ENCODE measurements at places on chromosomes 4 and X. TPM values are rescaled to one million over a fixed set of nuclear protein-coding genes. Genes with fewer than 3 reads are reported as not detected.

Gene ELOVL6
- total RNA-seq, result 1.5 TPM

Gene SGCB
- 35.7 TPM for total RNA-seq

Gene C4orf50
- 1.8 TPM for total RNA-seq

- H3K36me3 ChIP-seq, result no peaks in the 10 kb centered on the region
- H3K27me3 ChIP-seq, result no peaks in the 10 kb centered on the region
- H3K4me1 ChIP-seq, result no peaks in the 10 kb centered on the region
- no peak for DNase-seq
- no peak overlapping the region for H3K27ac ChIP-seq
Measured at GRCh38 chr4:142447009-142447408, 399.1 kb downstream of the INPP4B start.

- no peaks in the 10 kb centered on the region for H3K36me3 ChIP-seq
- H3K27ac ChIP-seq, result no peak overlapping the region
- H3K4me3 ChIP-seq, result no peak overlapping the region
- H3K27me3 ChIP-seq, result no peaks in the 10 kb centered on the region
- no peaks in the 10 kb centered on the region for H3K4me1 ChIP-seq
Measured at GRCh38 chr4:118086344-118086743, 52.1 kb downstream of the NDST3 start.

DNA sequence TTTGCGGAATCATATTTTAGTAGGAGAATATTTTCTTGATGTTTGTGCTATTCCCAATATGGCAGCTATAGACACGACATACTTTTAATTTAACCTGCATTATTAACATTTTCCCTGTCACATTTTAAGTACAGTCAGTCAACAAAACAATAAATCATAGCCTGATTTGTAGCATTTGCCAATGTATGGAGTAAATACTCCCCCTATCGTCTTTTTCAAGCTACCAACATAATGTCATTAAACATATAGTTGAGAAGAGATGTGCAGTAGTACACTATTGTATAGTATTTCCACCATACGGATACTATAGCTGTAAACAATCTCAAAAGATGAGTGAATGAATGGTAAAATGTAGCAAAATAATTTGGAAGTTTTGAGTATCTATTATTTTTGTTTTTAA, 303.7 kb upstream of the MAGEB2 start:
- no peak overlapping the region for H3K4me3 ChIP-seq
- no peaks in the 10 kb centered on the region for H3K36me3 ChIP-seq
- H3K4me1 ChIP-seq, result no peaks in the 10 kb centered on the region
- no peak overlapping the region for H3K27ac ChIP-seq

All from testis (tissue), 5 donors.